ENCODE measurements at places on chromosomes 12 and 14. TPM values are rescaled to one million over a fixed set of nuclear protein-coding genes. Genes with fewer than 3 reads are reported as not detected.

- H3K4me3 ChIP-seq, result no peak overlapping the region
- no peaks in the 10 kb centered on the region for H3K36me3 ChIP-seq
- H3K27me3 ChIP-seq, result no peaks in the 10 kb centered on the region
- no peak for DNase-seq
- no peaks in the 10 kb centered on the region for H3K4me1 ChIP-seq
- H3K27ac ChIP-seq, result no peak overlapping the region
Observed at GRCh38 chr14:37545174-37545573, 49.9 kb downstream of the FOXA1 start.

GRCh38 chr12:79374545-79374944 lies 316.2 kb downstream of the PAWR start:
- no peak for DNase-seq
- no peaks in the 10 kb centered on the region for H3K4me1 ChIP-seq
- no peak overlapping the region for H3K27ac ChIP-seq
- H3K36me3 ChIP-seq, result no peaks in the 10 kb centered on the region

DNA sequence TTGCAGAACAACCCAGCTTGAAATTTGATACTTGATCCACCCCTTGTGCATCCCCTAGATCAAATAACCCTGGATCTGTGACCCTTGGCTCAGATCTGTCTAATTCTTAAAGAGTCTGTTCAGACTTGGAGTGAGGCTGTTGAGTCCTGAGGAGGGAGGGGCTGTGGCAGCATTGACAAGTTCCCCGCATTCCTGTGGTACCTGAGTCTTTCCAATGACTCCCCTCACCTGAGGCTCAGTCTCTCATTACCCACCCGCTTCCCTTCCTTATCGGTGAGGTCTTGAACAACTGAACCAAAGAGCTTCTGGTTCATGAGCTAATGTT lies 16.1 kb upstream of the HDAC7 start:
- no peak for DNase-seq
- no peaks in the 10 kb centered on the region for H3K27me3 ChIP-seq
- peaks cover 3% of the 10 kb centered on the region for H3K36me3 ChIP-seq
- H3K4me3 ChIP-seq, result no peak overlapping the region

DNA sequence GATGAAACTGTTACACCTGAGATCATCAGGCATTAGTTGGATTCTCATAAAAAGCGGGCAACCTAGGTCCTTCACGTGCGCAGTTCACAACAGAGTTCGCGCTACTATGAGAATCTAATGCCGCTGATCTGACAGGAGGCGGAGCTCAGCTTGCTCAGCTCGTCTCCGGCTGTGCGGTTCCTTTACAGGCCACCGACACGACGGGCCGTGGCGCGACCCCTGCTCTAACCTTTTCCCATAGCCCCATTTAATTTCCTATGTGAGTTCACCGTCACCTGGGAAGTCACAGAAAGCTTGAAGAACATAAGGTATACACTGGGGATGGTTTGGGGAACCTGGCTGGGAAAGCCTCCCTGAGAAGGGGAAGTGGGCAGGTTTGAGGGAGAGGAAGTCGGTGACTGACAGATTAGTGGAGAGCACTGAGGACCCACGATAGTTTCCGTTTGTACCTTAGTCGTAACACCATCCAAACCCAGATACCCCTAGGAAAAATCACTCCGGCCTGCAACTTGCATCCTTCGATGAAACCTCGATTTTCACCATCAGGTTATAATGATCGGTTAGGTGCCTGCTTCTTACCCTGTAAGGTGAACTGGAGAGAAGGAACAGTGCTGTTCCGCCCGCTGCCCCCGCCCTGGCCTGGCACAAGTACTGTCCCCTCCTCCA lies 2.8 kb upstream of the AAAS start:
- peak overlapping the region; percentile 83 for H3K4me3 ChIP-seq
- no peaks in the 10 kb centered on the region for H3K36me3 ChIP-seq
- H3K4me1 ChIP-seq, result peaks cover 42% of the 10 kb centered on the region

- DNase-seq, result no peak
- peaks cover 33% of the 10 kb centered on the region for H3K27me3 ChIP-seq
- H3K27ac ChIP-seq, result no peak overlapping the region
- no peak overlapping the region for H3K4me3 ChIP-seq
- H3K4me1 ChIP-seq, result no peaks in the 10 kb centered on the region
Observed at GRCh38 chr14:74634481-74634880, 22.4 kb upstream of the LTBP2 start.

DNA sequence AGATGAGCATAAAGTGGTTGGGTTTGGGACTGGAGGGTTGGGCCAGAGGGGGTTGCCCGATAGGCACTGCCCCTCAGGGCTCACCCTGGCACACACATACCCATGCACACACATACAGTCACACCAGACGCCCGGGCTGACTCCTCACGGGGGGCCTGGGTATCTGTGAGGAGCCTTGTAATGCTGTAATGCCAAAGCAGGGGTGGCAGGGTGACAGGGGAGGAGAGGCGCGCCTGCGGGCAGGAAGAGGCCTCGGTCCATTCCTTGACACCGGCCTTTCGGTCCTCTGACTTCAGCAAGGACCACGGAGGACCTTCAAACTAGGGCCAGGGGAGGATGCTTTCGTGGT lies 375 bp downstream of the FAIM2 start:
- no peaks in the 10 kb centered on the region for H3K36me3 ChIP-seq
- H3K4me3 ChIP-seq, result peak overlapping the region; percentile 59
- H3K4me1 ChIP-seq, result peaks cover 20% of the 10 kb centered on the region
- DNase-seq, result no peak

DNA sequence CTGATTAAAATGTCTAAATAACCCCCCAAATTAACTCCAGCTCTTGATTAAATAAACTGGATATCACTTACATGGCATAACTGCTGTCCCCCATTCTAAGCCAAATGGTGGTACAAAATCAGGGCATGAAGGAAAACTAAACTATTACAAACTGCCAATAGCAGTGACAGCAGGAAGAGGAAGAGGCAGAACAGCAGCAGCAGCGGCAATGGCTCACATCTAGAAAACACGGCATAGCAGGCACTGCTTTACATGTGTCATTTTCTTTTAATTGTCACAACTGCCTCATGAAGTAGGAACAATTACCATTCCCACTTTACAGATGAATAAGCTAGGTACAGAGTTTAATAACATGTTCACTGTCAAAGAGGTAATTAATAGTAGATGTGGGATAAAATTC lies 92.0 kb downstream of the EPS8 start:
- peaks cover 17% of the 10 kb centered on the region for H3K36me3 ChIP-seq
- peaks cover 1% of the 10 kb centered on the region for H3K27me3 ChIP-seq
- no peak overlapping the region for H3K27ac ChIP-seq
- H3K4me1 ChIP-seq, result peaks cover 40% of the 10 kb centered on the region
- DNase-seq, result no peak

GRCh38 chr12:116101991-116102390 lies 175.5 kb downstream of the MED13L start:
- no peak overlapping the region for H3K27ac ChIP-seq
- no peaks in the 10 kb centered on the region for H3K27me3 ChIP-seq
- DNase-seq, result no peak
- H3K4me1 ChIP-seq, result peaks cover 11% of the 10 kb centered on the region
- H3K36me3 ChIP-seq, result peaks cover 10% of the 10 kb centered on the region
- H3K4me3 ChIP-seq, result no peak overlapping the region

DNA sequence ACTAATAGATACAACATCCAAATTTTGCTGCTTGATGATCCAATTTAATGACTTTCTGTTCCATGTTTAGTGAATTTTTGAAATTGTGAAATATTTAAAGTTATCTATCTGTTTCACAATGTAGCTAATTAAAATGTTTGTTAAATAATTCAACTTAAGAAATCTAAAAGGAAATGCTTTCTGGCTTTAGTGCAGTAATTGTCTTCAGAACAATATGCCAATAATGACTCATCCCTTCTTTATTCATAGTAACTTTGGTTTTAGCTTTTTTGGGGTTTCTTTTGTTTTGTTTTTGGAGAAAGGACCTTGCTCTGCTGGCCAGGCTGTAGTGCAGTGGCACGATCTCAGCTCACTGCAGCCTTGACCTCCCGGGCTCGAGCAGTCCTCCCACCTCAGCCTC lies 479.2 kb upstream of the RGS6 start:
- H3K27me3 ChIP-seq, result no peaks in the 10 kb centered on the region
- H3K4me3 ChIP-seq, result no peak overlapping the region
- H3K27ac ChIP-seq, result peak overlapping the region; percentile 11

DNA sequence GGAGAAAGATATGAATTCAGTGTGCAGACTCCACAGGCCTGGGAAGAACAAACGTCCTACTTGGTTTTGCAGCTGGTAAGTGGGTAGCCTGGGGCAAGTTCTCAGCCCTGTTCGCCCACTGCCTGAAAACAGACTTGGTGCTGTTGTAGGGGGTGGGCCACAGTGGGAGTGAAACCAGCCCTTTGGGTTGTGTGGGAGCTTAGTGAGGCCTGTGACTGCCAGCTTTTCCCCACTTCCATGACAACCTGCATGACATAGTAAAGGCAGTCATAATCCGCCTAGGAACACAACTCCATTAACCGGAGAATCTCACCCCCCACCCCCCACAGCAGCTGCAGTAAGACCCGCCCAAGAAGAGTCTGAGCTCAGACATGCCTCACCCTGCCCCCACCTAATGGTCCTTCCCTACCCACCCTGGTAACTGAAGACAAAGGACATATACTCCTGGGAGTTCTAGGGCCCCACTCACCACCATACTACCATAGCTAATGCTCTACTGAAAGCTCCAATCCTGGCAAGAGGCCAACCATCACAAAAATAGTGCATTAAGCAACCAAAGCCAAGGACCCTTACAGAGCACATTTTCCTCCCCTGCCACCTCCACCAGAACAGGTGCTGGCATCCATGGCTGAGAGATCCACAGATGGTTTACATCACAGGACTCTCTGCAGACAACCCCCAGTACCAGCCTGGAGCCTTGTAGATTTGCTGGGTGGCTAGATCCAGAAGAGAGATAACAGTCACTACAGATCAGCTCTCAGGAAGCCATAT lies 39.8 kb upstream of the LMNTD1 start:
- no peak for DNase-seq
- no peak overlapping the region for H3K27ac ChIP-seq
- no peaks in the 10 kb centered on the region for H3K36me3 ChIP-seq
- peaks cover 14% of the 10 kb centered on the region for H3K4me1 ChIP-seq

- H3K27ac ChIP-seq, result no peak overlapping the region
- DNase-seq, result no peak
- H3K36me3 ChIP-seq, result no peaks in the 10 kb centered on the region
Observed at GRCh38 chr12:92192360-92192759, 46.7 kb upstream of the BTG1 start.

- H3K36me3 ChIP-seq, result no peaks in the 10 kb centered on the region
- no peak for DNase-seq
- peak overlapping the region; percentile 93 for H3K27ac ChIP-seq
- H3K27me3 ChIP-seq, result no peaks in the 10 kb centered on the region
Observed at GRCh38 chr12:116818341-116818856, 62.8 kb downstream of the HRK start.

GRCh38 chr12:726281-727140 lies 25.9 kb upstream of the WNK1 start:
- H3K27ac ChIP-seq, result no peak overlapping the region
- peaks cover 56% of the 10 kb centered on the region for H3K4me1 ChIP-seq
- DNase-seq, result no peak
- peaks cover 17% of the 10 kb centered on the region for H3K36me3 ChIP-seq
- no peaks in the 10 kb centered on the region for H3K27me3 ChIP-seq
- H3K4me3 ChIP-seq, result no peak overlapping the region

- peaks cover 4% of the 10 kb centered on the region for H3K4me1 ChIP-seq
- DNase-seq, result no peak
- no peak overlapping the region for H3K27ac ChIP-seq
- H3K27me3 ChIP-seq, result peaks cover 68% of the 10 kb centered on the region
- no peak overlapping the region for H3K4me3 ChIP-seq
Observed at GRCh38 chr14:54220704-54221431, 175.9 kb upstream of the CDKN3 start.

GRCh38 chr14:63174760-63175191 lies 29.5 kb upstream of the RHOJ start:
- H3K27ac ChIP-seq, result no peak overlapping the region
- no peaks in the 10 kb centered on the region for H3K4me1 ChIP-seq
- DNase-seq, result no peak
- no peak overlapping the region for H3K4me3 ChIP-seq

DNA sequence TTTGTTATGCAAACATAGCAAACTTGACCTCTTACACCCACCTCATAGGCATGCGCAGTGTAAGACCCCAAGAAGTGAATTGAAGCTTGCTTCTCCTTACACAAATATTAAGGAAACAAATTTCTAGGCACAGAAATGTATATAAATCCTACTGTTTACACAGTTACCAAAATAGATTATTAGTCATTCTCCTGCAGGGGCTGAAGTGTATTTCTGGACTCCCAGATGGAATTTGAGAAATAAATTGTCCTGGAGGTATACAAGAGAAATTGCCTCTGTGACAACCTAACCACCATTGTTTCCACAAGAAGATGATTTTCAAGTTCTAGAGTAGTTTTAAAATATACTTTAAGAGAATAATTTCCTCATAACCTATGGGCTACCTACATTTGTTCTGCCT lies 656.0 kb upstream of the MDGA2 start:
- no peaks in the 10 kb centered on the region for H3K27me3 ChIP-seq
- no peak for DNase-seq
- H3K4me3 ChIP-seq, result no peak overlapping the region
- no peaks in the 10 kb centered on the region for H3K4me1 ChIP-seq
- no peak overlapping the region for H3K27ac ChIP-seq

- H3K4me1 ChIP-seq, result peaks cover 9% of the 10 kb centered on the region
- no peak overlapping the region for H3K27ac ChIP-seq
- peaks cover 13% of the 10 kb centered on the region for H3K27me3 ChIP-seq
- H3K4me3 ChIP-seq, result no peak overlapping the region
Observed at GRCh38 chr14:96203635-96204034, 1.0 kb upstream of the BDKRB2 start.

- DNase-seq, result no peak
- H3K4me3 ChIP-seq, result no peak overlapping the region
- H3K36me3 ChIP-seq, result no peaks in the 10 kb centered on the region
- no peaks in the 10 kb centered on the region for H3K4me1 ChIP-seq
- H3K27ac ChIP-seq, result no peak overlapping the region
- no peaks in the 10 kb centered on the region for H3K27me3 ChIP-seq
Observed at GRCh38 chr12:105644770-105645169, 314.3 kb downstream of the C12orf75 start.

- no peak overlapping the region for H3K27ac ChIP-seq
- no peak for DNase-seq
- H3K27me3 ChIP-seq, result peaks cover 69% of the 10 kb centered on the region
- no peaks in the 10 kb centered on the region for H3K36me3 ChIP-seq
Observed at GRCh38 chr12:65825507-65826352, 1.4 kb downstream of the HMGA2 start.

GRCh38 chr12:92047393-92047826 lies 98.2 kb downstream of the BTG1 start:
- peak overlapping the region; percentile 82 for H3K27ac ChIP-seq
- no peak for DNase-seq
- no peak overlapping the region for H3K4me3 ChIP-seq
- peaks cover 72% of the 10 kb centered on the region for H3K4me1 ChIP-seq
- H3K36me3 ChIP-seq, result peaks cover 5% of the 10 kb centered on the region

DNA sequence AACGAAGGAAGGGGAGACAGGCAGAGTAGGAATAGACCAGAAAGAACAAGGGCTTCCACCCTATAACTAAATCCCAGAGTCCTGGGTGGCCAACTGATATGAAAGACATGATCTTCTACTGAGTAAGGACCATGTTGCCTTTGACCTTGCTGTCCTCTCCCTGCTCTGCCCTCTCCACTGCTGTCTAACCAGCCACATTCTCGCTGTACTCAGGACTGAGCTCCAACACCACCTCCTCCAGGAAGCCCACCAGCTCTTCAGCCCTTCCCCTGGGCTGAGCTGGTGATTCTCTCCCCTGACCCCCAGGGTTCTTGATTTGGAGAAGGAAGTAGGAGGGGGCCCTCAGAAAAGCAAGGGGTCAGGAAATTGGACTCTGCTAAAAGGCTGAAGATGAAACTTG lies 159.2 kb downstream of the DICER1 start:
- no peaks in the 10 kb centered on the region for H3K36me3 ChIP-seq
- no peaks in the 10 kb centered on the region for H3K4me1 ChIP-seq
- H3K27ac ChIP-seq, result no peak overlapping the region
- DNase-seq, result no peak

The PLA2G1B gene
- not detected for total RNA-seq

The PHLDA1 gene
- total RNA-seq, result 42.8 TPM

The ACTR10 gene
- 42.3 TPM for total RNA-seq

The RERG gene
- total RNA-seq, result not detected

The KRT2 gene
- total RNA-seq, result not detected

Data from activated CD4-positive, alpha-beta memory T cell treated with anti-CD3 and anti-CD28 coated beads, Interleukin-2, amount 10 ng/mL, durations not matched to agents 7 days and 5 days (primary cell).